GM13977 (cell line): ENCODE measurements at places on chromosomes 3 and 15.

DNA sequence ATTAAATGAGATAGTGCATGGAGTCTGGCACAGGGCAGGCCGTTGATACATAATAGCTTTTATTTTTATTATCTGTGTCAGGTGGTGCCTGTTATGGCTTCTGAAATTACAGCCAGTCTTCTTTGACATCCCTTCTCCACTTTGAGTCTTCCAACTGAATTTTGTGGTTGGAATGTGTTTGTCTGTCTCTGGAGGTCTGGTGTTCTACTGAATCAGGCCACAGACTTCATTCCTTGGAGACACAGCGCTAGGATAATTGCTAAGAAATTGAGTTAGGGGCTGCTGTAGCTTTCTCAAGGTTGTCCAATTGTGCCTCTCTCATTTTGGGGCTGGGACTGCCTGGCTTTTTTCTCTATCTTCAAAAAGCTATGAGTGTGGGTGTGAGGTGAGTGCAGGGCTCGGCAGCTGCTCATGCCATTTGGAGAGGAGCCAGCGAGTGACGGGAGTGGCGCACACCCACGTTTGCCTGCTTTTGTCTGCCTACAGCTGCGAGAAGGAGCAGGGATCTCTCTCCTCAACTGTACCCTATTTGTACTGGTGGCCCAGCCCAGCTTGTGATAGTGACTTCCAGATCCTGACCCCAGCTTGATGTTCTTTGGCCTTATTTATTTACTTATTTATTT lies 49.8 kb upstream of the SYN2 start:
- no peak for DNase-seq

DNA sequence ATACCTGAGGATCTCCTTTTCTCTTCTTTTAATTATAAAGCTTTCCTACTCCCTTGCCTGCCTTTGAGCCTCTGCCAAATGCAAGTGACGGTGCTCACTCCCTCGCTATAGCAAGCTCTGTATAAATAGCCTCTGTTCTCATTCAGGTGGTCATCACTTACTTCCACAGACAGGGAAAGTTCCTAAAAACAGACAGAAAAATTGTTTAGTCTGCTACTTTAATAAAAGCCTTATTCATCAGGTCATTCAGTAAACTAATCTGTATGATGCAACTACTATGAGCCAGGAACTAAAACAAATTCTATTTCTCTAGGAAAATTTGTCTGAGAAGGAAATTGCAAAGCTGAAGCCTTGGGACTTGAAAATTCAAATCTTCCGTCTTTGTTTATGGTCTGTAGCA lies 10.2 kb upstream of the DLG1 start:
- DNase-seq, result no peak

- DNase-seq, result no peak
Measured at GRCh38 chr3:129837065-129837642, 56.4 kb downstream of the TMCC1 start.

- DNase-seq, result peak; percentile 12
Measured at GRCh38 chr3:28081533-28081947, 159.9 kb upstream of the CMC1 start.

DNA sequence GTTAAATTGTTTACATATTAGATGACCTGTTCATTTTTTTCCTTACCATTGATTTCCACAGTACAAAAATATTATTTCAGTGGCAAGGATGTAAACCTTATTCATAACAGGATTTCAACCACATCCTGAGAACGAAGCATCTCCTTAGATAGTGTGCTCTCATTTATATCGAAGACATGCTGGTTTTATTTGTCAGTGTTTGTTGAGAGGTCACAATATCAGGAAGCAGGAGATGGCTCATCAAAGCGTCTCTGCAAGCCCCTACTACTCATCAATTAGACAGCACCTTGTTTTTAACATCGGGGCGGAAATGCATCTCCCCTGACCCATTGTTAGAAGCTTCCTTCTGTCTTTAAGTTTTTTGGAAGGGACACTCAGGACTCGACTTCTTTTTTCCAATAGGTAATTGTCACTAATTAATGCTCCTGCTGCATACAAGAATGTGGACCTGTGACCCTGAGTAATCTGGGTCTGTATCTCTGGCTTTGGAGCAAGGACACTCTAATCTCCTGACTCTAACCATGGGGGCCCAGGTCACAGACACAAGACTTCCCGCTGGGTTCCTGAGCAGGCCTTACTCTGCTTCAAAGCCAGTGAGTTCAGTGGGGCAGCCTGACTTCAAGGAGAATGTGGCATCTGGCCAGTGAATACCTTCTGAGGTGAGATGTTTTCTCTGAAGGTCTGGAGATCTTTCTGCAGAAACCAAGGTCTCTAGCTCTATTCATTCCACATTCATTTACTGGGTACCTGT lies 50.3 kb downstream of the MECOM start:
- no peak for DNase-seq

- DNase-seq, result no peak
Measured at GRCh38 chr15:39530480-39531342, 50.2 kb upstream of the THBS1 start.

DNA sequence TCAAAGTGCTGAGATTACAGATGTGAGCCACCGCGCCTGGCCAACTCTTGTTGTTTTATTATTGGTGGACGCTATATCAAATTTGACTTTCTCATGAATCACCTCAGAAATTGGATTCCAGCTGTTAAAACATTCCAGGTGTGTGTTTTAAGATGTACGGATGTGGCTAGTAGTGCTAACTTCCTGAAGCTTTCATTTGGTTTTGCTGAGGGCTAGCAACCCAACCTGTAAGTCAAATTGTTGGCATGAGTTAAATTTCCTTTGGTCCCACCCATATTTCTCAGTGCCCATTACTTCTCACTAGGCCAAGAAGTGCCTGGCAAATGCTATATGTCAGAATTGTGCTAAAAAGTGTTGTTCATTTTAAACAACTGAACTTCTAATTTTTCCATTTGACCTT lies 13.1 kb upstream of the KAT2B start:
- DNase-seq, result no peak

- DNase-seq, result no peak
Measured at GRCh38 chr3:182962166-182962565, 18.2 kb downstream of the DCUN1D1 start.

DNA sequence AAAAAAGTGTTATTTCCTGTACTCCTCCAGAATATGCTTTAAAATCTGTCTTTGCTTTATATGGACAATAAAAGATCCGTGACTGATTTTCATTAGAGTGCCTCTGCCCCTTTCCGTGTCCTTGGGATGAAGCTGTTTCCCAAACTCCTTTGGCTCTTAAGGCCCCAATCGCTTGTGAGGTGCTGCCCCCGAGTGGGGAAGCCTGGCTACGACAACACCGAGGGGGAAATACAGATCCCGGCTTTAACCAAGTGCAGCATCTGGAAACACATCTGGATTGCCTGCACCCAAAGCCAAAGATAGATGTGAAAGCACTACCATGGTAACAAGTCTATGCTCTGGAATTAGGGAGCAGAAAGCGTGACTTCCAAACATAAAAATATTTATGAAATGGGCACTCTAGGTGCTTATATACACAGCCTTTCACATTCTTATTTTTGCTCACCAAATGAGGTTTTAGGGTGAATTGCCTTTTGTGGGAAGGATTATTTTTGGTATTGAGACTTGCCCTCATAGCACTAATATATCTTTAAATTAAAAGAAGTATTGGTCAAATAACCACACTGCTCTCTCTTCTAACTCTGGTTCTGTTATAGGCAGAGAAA lies 40.6 kb upstream of the ADCY5 start:
- peak; percentile 75 for DNase-seq

DNA sequence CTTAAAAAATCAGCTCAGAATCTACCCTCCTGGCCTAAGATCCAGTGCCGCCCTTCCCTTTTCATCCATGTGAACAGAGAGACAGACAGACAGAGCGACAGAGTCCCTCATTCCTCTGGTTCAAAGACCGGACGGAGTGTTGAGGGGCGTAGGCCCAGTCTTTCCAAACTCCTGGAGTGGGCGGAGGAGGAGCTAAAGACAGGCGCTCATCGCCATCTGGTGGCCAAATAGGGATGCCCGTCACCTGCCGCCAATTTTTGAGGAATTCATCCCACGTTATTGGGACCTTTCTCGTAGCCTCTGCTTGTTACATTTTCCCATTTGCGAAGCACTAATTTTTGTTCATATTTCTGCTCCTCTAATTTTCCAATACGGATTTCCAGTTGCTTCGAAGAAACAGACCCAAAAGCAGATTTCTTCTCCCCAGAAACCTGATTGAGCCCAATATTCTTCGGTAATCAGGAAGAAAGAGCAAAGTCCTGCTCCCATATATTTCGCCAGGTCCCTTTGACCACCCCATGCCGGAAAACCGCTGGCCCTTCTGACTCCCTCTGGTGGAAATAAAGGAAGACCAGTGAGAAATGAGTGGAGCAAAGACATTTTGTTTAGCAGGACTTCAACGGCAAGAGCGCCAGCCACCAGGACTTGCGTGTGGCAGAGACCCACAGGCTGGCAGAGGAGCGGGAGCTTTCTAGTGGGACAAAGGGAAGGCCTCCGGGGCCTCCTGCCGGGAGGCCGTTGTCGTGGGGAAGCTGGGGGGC lies 88.0 kb downstream of the LRRK1 start:
- peak; percentile 74 for DNase-seq

- no peak for DNase-seq
Measured at GRCh38 chr15:93451822-93452221, 362.8 kb upstream of the RGMA start.

DNA sequence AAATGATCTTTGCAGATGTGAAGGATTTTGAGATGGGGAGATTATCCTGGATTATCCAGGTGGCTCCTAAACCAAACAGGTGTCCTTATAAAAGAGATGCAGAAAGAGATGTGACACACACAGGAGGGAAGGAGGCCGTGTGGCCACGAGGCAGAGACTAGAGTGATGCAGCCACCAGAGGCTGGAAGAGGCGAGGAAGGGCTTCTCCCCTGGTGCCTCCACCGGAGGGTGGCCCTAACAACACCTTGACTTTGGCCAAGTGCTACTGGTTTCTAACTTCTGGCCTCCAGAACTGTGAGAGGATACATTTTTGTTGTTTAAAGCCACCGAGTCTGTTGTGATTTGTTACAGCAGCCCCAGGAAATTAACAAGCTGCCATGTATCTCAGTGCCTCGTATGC lies 127.1 kb downstream of the ASB7 start:
- DNase-seq, result no peak

DNA sequence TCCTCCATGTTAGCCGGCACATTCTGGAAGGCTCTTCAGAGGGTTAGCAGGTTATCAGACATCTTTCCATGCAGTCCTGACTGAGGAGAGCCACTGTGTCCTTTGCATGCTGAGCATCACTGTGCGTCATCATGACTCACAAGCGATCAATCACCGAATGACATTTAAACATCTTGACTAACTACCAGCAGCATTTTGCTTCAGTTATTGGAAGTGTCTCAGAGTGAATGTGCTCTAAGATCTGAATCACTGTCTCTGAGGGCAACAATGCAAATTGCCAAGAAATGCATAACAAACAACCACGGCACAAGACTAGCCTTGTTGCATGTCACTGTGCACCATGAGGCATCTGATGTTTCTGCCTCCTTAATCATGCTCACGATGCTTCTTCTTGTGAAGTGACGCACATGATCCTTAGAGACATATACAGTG lies 18.3 kb upstream of the ATP8B4 start:
- DNase-seq, result no peak

- DNase-seq, result no peak
Measured at GRCh38 chr3:13121553-13122001, 48.3 kb upstream of the IQSEC1 start.

DNA sequence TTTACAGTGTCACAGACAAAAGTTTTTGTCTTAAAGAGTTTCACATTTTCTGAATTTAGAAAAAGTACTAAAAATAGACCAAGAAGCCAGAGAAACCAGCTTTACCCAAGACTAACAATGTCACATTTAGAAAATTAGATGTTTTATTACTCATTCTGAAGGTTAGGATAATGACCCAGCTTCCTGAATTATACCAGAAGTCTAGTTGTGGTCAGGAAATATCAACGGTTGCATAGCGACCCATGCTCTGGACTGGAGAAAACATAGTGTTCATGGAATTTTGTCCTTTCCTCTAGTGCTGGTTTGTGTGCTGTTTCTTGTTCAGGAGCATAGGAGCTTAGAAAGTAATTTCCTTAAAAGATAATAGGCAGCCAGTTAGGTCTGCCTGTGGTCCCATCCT lies 59.0 kb downstream of the DPPA2 start:
- DNase-seq, result no peak

GRCh38 chr3:37204314-37204713 lies 29.9 kb upstream of the LRRFIP2 start:
- no peak for DNase-seq

DNA sequence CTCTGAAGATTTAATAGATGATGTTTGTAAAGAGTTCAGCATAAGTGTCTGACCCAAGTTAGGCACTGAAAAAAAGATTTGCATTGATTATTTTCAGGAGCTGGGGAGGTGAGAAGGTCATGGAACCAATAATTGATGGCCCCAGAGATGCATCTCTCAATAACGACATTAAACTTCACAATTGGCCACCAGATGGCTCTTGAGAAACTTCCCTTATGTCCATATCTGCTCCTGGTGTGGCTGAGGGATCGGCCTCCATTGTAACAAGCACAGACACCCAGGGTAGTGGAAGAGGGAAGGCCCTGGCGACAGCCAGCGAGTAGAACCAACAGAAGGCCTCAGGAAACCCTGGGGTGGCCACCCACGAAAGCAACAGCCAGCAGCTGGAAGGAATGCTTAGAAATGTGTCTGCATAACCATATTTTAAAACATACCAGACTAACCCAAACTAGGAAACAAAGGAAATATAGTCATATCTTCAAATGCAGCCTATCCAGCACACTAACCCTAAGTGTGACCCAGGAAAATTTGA lies 536.7 kb downstream of the SOX2 start:
- peak; percentile 10 for DNase-seq

GRCh38 chr15:80739919-80740318 lies 39.3 kb upstream of the CEMIP start:
- no peak for DNase-seq

GRCh38 chr15:56640549-56640948 lies 92.8 kb downstream of the ZNF280D start:
- DNase-seq, result no peak

GRCh38 chr3:184234671-184235380 lies 5.4 kb downstream of the VWA5B2 start:
- DNase-seq, result peak; percentile 12

DNA sequence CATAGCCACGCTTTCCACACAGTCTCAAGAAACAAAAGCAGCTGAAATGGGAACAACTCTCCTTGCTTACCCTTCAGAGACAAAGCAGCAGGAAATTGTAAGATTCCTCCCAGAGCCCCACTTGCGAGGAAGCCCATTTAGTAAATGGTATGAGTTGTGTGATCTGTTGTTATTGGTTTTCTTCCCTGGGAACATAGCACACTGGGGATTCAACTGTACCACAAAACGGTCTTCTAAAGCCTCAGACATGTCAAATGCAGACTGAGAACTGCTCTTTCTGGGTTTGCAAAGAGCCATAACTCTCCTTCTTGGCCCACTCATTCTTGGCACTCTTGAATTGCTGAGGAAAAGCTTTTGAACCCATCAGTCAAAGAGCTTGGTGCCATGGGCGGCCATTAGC lies 101.0 kb upstream of the COL8A1 start:
- no peak for DNase-seq

- no peak for DNase-seq
Measured at GRCh38 chr3:16406579-16406978, 106.9 kb downstream of the RFTN1 start.
